Subcutaneous preadipocyte (primary cell): ENCODE measurements at places on chromosomes 5 and 9. TPM values are rescaled to one million over a fixed set of nuclear protein-coding genes. Genes with fewer than 3 reads are reported as not detected.

RLN2 gene
- total RNA-seq = not detected in 2 replicates

N4BP3 gene
- under 0.01 TPM in 2 replicates for total RNA-seq

SGCD gene
- 1.6 and 5.5 TPM in 2 replicates for total RNA-seq

GPR150 gene
- 0.20 and 0.37 TPM in 2 replicates for total RNA-seq

PCDHB11 gene
- total RNA-seq = 0.37 TPM in 1 of 2 replicates, not detected in the other
